ENCODE measurements at places on chromosomes 1 and 21. TPM values are rescaled to one million over a fixed set of nuclear protein-coding genes. Genes with fewer than 3 reads are reported as not detected.
A peak's percentile ranks its signal among the peaks of the same experiment; 100 is the strongest.

DNA sequence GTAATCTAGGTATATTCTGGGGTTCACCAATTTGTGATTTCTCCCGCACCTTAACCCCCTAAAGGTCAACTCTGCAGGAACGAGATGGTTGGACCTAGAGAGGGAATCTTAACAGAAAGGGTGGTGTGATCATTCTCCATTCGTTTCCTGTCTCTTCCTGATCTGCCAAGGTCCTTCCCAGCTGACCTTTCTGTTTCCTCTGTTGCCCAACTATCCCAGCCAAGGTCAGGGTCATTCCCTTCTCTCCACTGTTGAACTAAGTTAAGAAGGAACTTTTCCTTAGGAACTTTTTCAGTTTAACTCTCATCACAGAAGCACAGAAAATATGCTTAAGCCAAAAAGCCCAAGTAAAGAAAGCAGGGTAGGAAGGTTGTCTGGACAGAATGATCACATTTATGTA lies 49.3 kb downstream of the KAZN start:
- no peak for DNase-seq

DNA sequence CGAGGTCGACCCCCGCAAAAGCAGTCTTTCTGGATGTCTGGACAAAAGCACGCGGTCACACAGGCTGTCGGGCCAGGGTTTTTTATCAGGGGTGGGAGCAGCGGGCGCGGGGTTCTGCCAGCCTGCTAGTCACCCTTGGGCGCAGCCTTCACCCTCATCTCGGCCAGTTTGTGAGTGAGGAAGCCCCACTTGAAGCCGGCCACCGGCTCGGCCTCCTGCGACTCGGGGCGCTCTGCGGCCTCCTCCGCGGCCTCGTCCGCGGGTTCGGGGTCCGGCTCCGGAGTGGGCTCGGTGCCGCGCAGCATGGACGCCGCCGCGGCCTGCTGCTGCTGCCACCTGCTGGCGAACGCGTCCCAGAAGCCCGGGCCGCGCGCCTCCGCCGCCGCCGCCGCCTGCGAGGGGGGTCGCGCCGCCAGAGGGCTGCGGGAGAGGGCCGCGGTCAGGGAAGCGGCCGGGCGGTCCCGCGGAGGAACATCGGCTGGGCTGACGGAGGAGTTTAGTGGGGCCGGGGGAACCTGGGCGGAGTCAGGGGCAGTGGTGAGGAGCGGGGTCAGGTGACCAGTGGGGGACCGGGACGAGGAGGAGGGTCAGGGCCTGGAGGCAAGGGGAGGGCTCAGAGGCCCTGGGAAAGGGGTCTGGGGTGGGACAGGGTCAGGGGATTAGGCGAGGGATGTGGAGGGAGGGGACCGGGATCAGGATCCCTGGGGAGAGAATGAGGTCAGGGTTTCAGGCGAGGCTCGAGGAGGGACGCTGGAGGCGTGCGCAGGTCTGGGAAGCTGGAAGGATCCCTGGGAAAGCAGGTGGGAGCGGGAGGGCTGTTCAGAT lies 4.5 kb downstream of the C1orf232 start:
- no peak for DNase-seq

DNA sequence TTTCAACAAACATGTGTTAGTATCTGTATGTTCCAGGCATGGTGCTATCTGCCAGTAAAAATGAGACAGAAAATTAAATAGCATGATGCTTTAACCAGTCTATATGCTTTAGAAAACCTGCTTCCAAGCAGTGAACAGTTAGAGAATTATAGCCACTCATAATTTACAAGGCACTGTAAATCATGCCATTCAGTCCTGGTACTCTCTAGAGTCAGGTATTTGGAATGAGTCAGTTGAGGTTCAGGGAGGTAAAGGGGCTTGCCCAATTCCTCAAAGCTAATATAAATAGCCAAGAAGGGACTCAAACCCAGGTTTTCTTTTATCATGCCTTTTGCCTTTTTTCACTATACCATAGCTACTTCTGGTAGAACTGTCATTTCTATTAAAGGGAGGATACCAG lies 184.4 kb downstream of the NFIA start:
- DNase-seq, result no peak

DNA sequence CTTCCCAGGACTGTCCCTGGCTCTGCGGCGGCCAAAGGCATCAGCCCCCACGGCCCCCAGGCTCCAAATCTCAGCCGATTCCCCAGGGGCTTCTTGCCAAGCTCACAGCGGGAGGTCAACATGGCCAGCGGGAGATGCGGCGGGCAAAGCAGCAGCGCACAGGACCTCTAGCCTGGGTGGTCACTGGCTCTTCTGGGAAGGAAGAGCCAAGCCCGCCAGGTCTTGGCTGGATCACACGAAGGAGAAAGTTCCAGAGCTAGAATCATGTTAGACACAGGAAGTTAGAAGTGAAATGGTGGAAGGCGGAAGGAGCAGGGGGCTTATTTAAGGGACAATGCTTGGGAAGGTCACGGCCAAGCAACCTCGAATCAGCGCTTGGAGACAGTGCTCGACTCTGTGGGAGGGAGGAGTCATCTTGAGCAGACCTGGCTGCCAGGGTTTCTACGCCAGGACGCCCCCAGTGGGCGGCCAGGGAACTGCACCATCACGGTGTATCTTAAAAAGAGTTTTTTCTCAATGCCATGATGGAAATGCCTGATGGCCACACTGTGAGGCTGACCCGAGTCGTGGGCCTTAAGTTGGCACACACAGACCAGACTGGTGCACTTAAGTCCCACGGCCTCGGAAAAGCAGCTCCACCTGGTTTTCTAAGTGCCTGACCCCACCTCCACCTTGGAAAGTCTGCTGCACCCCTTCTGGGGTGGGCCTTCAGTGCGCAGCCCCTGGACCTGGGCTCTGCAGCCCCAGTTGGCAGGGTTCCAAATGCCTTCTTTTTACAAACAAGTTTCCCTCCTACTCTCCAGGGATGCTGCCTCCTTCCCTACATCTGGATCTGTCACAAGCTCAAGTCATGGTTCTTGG lies 29.3 kb downstream of the SLC66A1 start:
- peak; percentile 55 for DNase-seq

DNA sequence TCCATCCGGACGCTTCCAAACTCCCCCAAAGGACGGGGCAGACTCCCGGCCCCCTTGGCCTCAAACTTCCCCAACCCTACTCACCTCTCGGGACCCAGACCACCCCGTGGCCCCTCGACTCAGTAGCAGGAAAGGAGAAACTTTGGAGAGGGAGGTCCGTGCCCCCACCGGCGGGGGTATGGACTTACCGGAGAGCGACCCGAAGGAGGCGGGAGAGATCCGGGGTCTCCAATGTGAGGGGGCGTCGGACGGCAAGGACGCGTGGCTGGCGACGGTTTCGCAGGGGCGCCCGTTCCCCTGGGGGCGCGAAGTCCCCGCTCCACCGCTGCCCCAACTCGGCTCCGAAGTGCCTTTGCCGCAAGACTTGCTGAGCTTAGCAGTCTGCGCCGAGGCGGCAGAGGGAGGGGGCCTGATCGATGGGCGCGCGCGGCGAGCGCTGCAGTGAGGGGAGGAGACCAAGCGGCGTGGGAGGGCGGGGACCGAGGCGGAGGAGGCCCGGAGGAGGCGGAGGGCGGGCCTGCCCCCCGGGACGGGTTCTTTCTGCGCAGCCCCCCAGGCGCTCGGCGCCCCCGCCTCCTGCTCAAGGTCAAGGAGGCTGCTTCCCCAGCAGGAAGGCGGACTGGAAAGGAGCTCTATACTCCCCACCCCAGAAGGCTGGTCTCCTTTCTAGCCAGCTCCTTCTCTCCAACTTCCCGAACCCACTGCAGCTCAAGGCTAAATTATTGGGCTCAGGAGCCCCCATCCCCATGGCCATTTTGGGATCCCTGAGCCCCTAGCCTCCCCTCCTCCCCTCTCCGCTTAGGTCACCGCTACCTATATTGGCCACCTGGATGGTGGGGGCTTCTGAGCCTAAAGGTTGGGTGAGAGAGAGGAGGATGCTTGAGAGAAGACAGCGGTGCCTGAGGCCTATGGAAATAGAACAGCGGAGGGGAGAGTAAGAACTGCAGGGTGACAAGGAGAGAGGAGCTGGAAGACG lies at the start of gene SYT2:
TSS of gene SYT2 (minus strand) at position 385 of the 976 bp plus-strand sequence. CDS start 104,682 bp downstream, outside the sequence.
- DNase-seq, result no peak

GRCh38 chr1:193143285-193143684 lies 21.5 kb downstream of the CDC73 start:
- no peak for DNase-seq

DNA sequence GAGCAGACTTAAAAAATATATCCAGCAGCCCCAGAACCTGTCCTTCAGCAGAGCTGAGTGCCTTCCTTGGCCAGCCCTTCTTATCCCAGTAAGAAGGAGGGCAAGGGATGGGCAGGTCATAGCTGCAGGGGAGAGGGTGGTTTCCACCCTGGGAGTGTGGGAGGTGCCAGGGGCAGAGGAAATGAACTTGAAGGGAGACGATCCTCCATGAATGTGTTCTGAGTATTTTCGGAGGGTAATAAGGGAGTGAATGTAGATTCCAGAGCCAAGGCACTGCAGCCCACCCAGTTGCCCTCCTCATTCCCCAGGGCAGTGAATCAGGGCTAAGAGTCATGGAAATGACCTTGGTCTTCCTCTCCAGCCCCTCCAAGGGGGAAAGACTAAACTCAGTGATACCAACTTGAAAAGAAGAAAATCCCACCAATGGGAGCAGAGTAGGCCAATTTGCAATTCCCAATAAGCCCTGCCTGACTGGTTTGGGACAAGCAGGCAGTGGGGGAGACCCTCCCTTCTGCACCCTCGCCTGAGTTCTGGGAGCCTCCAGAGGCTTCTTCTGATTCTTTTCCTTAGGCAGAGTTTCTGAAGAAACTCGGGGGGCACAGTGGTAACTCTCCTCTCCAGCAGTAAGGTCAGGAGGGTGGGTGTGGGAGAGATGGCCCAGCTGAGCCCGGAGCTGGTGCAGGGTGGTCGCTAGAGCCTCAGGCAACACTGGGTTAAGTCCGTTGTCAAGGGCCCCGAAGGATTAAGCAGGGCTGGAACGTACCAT lies 4.2 kb downstream of the MYOG start:
- DNase-seq, result no peak

GRCh38 chr21:16215663-16216183 lies 485.9 kb downstream of the USP25 start:
- no peak for DNase-seq

DNA sequence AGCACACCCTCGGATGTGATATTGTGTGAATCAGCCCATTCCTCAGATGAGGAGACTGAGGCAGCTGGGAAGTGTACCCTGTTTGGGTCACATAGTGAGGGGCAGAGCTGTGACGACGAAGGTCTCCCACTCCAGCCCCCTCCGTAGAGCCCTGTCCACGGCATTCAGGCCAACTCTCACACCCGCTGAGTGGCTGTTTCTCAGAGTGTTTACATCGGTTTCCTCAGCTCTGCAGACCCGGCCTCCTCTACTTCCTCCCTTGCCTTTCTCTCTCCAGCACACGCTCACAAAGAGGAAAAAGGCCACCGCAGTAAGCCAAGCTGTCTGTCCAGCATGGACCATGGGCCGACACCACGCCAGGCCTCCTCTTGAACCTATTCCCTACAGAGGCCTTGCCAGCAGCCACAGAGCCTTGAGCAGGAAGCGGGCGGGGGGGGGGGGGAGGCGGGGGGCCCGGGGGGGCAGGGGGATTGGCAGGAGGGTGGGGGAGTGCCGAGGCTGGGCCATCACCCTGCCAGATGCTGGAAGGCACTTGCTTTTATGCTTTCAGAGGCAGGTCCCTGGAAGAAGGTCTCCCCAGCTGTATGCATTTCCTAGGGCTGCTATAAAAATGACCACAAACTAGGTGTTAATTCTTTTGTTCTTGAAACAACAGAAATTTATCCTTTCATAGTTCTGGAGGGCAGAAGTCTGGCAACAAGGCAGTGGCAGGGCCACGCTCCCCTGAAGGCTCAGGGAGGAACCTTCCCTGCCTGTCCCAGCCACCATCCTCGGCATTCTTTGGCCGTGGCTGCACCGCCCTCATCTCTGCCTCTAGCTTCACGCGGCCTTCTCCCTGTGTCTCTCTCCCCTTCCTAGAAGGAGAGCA lies 178.4 kb downstream of the PSMG1 start:
- DNase-seq, result peak; percentile 33

- no peak for DNase-seq
These were observed 20.1 kb upstream of the ARHGAP29 start for GRCh38 chr1:94257444-94257843.

DNA sequence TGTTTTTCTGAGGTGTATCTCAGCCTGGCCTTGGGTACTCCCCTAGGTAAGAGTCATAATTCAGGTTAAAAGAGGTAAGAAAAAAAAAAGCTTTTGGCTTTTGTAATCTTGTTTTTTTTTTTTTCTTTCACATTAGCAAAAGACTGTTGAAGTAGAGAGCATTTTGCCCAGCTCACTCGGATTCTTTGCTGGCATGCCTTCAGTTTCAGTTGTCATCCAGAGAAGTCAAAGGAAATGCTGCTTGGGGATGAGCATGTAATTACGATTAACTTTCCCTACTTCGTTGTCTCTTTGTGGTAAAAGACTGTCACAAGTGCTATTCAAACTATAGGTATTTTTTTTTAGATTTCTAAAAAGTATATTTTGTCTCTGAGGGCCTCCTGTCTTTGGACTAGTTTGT lies 6.3 kb downstream of the BACH1 start:
- no peak for DNase-seq

DNA sequence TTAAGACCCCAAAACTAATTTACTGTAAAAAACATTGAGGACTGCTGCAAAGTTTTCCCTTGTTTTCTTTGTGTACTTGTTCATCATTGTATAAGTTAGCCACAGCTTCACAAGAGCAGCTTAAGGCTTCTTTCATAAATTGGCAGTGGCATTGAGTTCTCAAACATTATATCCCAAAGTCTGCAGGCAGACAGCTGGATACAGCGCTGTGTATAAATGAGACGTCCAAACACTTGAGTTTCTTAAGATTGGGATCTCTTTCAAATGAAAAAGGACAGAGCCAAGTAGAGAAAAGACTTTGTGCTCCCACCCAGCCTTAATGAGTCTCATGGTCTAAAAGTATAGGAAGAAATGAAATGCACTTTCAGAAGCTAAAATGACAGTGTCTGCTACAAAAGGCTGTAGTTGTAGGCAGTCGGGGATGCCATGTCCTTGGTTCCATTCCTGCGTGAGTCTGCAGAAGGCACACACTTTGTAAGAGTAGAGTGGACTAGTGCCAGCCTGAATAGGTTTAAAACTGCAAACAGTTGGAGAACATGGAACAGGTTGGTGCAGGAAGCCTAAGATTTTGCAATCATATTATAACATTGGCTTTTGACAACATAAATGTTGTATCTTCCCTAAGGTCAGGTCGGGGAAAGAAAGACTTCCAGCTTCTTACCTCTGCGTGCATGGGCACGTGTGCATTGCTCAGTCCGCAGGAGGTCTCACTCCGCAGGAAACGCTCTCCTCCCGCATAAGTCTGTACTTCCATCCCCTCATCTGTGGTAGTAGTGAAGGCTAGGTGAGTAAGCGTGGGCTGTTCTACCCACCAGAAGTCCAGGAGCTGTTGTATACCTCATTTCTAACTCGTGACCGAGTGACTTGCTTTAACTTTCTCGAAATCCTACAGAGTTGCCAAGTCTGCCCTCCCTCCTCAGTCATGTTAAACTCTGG lies 94.4 kb downstream of the CD247 start:
- DNase-seq, result no peak

DNA sequence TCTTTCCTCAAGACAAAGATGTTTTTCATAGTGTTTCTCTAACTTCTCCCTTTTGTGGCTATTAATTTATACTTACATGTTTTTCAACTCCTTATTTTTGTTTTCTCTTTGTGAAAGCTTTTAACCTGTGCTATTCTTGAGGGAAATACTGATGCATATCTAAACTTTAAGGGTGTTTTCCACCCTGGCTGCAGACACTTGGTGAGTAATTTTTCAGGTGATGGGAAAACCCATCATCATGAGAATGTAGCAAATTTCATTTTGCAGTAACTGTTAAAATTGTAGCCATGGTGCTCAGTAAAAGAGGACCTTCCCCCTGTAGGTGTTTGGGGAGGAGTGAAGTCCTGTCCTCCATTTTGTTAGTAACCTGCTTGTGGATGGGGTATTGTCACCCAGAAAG lies 124.2 kb downstream of the LIPI start:
- no peak for DNase-seq

Gene TRABD2B
- 0.06 TPM for total RNA-seq

Gene SLC6A9
- total RNA-seq, result 9.6 TPM

Gene DDX20
- 20.0 TPM for total RNA-seq

Gene BRDT
- total RNA-seq, result not detected

Gene KCNJ9
- not detected for total RNA-seq

All from H4 (cell line).